Bronchial epithelial cell (primary cell): ENCODE measurements at places on chromosomes 1 and 21. TPM values are rescaled to one million over a fixed set of nuclear protein-coding genes. Genes with fewer than 3 reads are reported as not detected.

TRNAU1AP gene
- total RNA-seq: 23.2 and 23.3 TPM in 2 replicates

GJB4 gene
- 8.2 and 17.3 TPM in 2 replicates for total RNA-seq

HDAC1 gene
- total RNA-seq: 83.7 and 95.8 TPM in 2 replicates

CELA3A gene
- not detected in 2 replicates for total RNA-seq

ATPAF1 gene
- total RNA-seq: 29.2 and 33.5 TPM in 2 replicates

LMOD1 gene
- 0.26 TPM in 1 of 2 replicates, not detected in the other for total RNA-seq

CFHR1 gene
- not detected in 2 replicates for total RNA-seq

LINGO4 gene
- under 0.01 TPM in 1 of 2 replicates, not detected in the other for total RNA-seq

TAL1 gene
- under 0.01 TPM in 1 of 2 replicates, not detected in the other for total RNA-seq

F13B gene
- total RNA-seq: not detected in 2 replicates

TCEA3 gene
- total RNA-seq: 6.6 and 10.5 TPM in 2 replicates

GRCh38 chr21:42616446-42616845, 37.0 kb upstream of the PDE9A start:
- no peak for DNase-seq

DNA sequence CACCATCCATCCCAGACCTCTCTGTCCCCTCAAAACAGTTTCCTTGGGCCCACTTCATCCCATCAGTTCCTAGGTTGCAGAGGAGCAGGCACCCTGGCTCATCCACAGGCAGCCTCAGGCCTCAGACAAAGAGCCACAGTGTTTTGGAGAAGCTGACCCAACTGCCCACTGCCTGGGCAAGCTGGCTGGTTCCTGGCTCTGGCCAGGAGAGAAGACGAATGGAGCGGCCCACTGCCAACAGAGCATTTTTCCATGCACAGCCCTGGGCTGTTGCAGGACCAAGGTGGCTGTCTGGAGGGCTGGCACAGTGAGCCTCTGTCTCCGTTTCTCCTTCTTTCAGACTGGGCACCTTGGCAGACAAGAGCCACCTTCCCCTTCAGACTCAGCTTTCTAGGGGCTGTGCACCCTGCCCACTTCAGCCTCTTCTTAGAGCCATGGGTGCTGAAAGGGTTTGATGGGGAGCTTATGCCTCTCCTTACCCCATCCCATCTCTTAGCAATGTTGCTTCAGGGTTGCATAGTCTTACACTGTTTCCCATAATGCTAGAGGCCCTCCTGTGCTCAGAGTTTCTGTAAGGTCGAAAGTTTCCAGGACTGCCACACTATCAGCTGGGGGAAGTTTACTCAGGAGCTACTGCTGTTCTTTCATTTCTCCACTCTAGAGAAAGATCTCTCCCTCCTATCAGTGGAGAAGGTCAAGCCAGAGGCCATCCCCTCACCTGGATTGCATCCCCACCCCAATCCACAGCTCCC, 973 bp downstream of the FMOD start:
- DNase-seq: no peak

- no peak for DNase-seq
These were observed 7.1 kb upstream of the ZNF669 start for GRCh38 chr1:247111259-247111699.

DNA sequence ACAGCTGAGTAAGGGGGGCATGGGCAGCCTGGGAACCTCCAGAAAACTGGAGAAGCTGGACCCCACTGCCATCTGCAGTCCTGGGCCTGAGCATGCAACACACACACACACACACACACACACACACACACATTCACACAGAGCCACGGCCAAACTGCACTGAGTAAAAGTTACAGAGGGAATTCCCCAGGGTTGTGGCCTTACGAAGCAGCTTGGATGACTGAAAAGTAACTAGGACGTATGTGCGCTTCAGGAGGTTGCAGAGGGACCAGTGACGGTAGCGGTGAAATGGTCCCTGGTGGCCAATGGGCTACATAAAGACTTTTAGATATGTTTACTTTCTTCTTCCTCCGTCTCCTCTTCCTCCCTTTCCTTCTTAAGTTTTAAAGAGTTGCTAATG, 232.5 kb upstream of the TMEM51 start:
- no peak for DNase-seq

DNA sequence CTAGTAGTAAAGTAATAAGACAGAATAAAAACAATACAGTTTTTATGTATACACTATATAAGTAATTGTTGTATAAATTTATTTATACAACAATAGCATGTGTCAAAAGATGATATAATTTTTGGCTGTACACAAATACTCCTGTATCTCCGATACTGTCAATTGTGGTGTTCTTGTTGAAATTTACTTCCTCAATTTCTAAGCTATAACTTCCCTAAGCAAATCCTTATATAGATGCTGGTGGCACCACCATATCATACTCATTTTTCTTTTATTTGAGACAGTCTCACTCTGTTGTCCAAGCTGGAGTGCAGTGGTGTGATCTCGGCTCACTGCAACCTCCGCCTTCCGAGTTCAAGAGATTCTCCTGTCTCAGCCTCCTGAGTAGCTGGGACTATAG, 141.0 kb upstream of the HP1BP3 start:
- no peak for DNase-seq

DNA sequence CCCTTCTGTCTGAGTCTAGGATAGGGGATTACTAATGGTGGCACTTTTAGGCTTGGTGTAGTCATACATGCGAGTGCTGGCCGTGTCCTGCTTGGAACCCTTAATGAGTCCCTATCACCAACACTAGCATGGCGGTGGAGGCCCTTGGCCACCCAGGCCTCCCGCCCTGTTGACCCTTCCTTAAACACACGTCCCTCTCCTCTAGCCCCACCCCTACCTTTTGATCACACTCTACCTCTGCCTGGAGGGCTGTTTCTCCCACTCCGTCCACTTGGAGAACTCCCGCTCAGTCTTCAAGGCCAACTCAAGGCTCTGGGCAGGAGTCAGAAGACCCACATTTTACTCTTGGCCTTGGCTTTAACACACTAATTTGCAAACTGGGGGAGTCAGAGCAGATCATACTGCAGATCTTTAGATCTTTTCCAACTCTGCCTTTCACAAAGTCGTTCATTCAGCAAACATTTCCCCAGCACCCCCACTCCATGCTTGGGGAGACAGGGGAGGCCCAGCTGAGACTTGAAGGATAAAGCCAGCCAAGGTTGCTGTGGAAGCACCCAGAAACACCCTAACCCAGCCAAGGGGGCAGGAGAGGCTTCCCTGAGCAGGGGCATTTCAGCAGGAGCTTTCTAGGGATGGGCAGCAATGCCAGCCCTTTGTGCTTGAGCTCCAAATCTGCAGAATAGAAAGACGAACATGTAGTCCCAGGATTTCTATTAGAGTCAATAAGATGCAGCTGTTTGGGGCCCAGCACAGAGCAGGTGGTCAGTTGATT, 1.9 kb downstream of the PODN start:
- no peak for DNase-seq

DNA sequence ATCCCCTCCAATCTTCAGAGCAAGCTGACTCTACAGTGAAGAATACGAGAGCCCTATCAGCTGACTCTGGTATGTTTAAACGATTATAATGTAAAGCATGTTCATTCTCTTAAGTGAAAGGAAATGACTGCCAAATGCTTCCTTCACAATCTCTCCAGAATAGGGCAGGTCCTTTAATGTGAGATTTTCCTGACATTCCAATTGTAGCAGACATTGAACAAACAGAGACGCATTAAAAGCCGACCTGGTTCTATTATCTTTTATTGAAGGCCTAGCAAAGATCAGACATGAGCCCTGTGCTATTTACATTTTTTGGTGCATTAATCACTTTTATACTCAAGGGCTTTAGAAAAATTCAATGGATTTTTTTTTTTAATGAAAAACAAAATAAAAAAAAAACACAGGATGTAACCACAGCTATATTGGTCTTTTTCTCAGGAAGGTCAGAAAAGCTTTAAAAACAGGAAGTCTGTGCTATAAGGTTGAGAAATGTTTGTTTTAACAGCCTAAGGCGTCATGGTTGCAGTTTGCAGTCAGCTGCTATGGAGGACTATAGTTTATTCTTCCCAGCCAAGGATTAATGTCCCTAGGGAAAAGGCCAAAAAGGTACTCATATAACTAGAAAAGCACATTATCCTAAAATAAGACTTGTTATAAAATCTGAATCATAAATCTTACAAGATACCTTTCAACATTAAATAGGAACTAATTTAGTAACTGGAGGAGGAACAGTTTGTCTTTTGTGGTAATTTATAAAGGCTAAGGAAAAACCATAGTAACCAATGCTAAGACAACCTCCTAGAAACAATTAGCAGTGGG, 104.8 kb downstream of the RERE start:
- DNase-seq: peak; percentile 80

DNA sequence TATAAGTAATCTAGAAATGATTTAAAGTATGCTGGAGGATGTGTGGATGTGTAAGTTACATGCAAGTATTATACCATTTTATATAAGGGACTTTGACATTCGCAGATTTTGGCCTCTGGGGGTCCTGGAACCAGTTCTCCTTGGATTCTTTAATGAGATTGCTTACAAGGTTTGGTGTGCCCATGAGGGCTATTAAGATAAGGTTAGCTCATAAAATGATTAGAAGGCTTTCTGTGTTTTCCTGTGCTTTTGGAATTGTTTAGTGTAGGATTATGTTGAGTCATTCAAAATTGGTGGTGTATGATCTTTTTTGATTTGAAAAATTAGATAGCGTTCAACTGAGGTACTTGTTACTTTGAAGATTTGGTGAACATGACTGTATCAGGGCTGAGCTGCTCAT, 5.6 kb downstream of the USP25 start:
- no peak for DNase-seq

DNA sequence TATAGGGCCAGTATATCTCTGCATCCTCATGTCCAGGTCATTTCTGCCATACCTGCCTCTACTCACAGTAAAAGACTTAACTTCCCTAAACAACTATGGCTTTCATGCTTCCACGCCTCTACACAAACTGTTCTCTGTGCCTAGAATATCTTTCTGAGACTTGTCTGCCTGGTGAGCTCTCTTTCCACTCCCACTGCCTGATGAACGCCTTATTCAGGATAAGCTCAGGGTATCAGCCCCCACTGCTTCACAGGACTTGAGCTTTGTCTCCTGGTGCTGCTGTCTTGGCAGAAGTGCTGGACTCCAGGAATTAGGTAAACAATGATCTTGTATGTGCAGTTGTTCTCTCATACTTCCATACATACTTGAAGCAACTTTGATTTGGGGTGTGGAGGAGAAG, 4.8 kb upstream of the DDX20 start:
- no peak for DNase-seq

DNA sequence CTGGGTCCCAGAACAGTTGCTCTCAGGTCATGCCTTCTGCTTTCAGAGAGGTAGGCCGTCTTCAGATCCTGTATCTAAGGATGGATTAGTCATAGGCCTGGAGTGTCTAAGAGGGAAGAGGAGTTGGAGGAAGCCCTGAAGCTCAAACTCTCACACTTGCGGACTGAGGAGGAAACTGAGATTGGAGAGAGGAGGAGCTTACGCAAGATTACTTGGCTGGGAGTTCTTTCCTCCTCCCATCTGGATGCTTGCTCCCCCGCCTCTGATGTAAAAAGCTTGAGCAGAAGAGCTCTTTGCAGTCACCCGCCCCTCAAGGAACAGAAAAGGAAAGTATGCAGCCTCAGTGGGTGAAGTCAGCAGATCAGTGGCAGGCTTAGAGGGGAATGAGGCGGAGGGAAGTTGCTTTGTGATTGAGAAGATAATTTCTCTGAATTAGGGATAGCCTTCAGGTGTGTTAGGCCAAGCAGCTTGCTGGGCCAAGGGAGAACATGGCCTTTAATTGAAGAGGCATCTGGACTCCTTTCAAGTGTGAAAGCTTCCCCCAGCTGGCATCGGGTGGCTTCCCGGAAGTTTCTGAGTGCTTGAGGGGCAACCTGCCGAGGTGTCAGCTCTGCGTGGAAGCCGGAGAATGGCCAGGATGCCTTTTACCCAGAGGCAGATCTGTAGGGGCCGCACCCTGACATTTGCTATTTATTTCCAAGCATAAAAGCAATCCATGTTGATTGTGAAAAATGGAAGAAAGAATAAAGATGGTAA, 6.6 kb downstream of the ADORA1 start:
- peak; percentile 43 for DNase-seq

DNA sequence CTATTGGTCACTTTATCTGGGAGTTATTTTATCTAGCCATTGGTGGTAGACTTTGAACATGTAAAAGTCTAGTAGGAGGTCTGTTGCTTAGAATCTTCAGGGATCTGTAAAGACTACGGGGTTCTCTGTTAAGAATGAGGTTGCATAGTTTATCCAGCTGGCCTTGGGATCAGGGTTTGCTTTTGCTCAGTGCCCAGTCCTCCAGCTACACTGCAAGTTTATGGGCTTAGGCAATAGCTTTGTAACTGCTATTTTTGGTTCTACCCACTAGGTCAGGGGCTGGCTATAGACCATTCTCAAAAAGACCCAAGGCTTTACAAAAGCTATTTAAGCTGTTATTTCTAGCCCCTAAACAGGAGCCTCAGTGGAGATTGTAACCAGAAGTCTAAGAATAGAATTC, 9.8 kb downstream of the SH3GLB1 start:
- peak; percentile 10 for DNase-seq

DNA sequence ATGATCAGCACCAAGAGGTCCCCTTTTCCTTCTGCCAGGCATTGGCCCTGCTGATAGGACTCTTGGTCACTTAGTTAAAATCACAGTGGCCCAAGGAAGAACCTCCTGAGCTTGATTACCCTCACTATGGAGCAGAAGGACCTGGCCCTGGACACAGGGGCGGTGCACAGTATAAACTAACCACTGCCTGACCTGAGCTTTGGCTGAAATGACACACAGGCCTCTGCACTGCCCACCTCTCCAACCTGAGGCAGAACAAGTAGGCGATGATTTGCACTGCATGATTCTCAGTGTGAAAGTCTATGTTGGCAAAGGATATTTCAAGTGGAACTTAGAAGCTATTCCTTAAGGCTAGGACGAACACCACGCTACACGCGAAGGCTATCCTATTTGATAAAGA, 48.5 kb downstream of the CAPN2 start:
- no peak for DNase-seq

DNA sequence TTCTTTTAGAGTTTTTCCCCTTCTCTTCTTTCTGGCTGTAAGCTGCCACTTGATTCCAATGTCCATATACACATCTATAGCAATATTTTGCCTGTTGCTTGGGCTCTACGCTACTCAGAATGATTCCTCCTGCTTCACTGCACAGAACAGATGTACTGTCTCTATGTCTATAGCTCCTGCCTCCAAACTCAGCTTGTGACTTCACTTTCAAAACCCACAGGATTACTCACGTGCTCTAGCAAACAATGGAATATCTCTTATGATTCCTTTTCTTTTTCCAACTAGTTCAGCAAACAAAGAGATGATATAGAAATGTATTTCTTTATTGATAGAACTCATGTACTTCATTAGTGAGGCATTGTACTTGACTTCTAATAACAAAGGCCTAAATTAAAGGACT, 80.5 kb upstream of the SOX13 start:
- no peak for DNase-seq

DNA sequence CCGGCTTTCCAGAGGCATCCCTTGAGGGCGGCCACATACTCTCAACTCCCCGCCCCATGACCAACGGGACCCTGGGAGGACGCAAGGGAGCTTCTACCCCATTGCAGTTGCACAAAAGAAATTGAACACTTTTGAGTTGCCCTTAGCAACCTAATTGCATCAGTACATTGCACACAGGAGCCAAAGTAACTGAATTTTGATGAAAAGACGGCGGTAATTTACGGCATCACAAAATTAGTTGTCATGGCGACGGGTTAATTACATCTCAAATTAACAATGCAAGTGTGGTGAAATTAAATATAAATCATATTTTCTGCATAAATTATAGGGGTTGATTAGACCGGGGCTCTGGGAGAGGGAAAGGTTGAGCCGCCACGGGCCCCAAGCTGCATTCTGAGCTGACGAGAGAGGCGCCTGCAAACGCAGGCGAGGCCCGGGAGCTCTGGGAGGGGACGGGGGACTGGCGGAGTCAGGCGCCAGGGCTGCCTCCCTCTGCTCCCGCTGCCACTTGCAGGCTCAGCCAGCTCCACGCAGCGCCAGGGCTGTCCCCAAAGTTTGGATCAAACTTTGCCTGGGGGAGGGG, 61.4 kb downstream of the CASZ1 start:
- DNase-seq: no peak
